ENCODE measurements at places on chromosomes 4 and X.
A peak's percentile ranks its signal among the peaks of the same experiment; 100 is the strongest.

DNA sequence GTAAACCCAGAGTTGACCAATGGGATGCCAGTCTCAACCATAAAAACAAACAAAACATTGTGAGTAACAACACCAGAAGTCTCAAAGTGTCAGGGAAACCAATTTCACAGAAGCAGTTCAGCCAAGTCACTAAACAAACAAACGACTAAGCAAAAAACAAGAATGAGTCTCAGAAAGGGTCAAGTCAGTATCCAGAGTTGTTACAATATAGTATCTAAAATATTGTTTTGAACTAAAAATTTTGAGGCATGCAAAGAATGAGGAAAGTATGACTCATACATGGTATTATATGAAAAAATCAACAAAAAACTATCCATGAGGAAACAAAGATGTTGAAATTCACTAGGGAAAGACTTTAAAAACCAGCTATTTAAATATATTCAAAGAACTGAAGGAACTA is 70.6 kb downstream of the AR start:
- no peak for DNase-seq

DNA sequence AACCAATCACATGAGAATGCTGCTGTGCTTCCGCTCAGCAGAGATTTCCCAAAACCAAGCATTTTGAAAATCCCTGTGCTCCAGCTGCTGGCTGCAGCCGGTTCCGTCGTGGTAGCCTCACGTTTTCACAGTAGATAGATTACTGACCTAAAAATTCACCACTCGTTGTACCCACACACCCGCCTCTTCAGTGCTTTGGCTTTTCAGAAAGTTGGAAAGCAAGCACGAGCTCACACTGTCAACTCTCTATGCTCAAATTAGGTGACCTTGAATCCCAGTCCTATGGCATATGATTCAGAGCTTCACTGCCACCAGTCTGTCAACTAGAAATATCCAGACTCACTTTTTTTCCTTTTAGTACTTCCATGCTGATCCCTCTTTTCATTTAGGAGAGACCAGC is 168.9 kb downstream of the DCTD start:
- no peak for DNase-seq

DNA sequence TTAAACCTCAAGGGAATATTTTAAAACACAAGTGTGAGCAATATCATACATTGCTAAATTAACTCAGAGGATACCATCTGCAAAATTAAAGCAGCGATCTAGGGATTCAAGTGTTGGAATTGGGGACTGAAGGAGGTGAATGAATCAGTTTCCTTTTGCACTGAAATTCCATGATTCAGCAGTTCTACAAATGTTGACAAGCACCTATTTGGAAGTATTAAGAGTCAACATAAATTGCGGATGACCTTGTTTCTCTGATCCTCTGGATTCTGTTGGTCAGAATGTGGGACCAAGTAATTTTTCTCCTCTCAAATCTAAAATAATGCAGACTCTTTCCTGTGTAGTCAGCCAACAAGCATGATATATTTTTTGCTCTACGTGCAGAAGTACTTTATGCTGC is 78.8 kb downstream of the LDB2 start:
- no peak for DNase-seq

- DNase-seq, result no peak
Measured at GRCh38 chr4:30802622-30803323, 82.6 kb downstream of the PCDH7 start.

- no peak for DNase-seq
Measured at GRCh38 chr4:44740201-44740600, 13.8 kb upstream of the GNPDA2 start.

DNA sequence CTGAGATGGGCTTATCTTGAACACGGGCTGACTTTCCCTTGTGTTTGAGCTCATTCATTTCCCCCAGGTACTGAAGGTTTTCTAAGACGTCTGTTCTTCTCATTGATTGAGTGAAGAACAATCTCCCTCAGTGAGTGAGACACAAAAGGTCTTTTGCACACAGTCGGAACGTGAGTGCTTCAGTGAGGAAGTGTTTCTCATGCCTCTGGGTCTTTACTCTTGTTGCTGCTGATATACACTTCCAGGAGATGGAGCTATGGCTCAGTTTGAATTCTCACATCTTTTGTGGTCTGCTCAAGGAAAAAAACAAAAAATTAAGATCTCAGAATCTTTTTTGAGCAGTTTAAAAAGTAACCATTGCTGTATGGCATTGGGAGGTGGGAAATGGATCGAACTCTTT is 981.9 kb upstream of the TENM3 start:
- no peak for DNase-seq

DNA sequence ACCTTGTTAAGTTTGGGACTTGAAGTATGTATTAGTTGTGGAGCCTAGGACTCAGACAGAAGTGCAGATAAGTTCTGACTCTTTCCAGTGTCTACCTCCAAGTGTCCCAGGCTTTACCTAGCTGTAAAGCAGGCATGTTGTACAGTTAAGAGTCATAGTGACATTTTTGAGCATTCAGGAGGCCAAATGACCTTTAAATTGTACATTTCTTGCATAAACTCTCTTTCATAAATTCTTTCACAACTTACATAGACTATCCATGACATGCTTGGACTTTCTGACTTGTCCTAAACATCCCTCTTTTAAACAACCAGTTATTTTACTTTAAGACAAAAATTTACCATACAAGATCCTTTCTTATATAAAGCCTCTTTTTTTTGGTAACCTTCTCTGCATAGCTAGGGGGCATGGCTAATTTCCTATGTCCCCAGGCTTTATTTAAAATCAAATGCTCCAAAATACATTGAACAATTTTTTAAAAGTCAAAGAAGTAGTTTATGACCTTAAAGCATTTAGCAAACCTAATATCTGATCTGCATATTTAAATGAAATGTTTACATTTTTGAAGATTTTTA is 40.1 kb upstream of the UGT8 start:
- DNase-seq, result no peak

DNA sequence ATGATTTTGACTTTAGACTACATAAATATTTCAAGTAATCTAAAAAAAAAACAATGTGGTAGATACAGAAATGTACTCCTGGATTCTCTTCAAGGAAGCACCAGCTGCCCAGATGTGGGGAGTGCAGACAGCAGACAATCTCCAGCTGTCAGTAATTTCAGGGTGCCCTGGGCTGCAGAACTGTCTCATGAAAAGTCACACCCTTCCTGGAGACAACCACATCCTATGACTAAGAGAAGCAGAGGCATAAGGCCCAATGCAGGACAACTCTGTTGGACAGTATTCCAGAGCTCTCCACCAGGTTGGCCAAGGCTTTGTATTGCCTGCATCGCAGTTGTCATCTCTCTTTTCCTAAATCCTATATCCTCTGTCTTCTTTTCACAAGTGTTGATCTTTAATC is 34.4 kb upstream of the BLTP1 start:
- DNase-seq, result no peak

- no peak for DNase-seq
Measured at GRCh38 chr4:128290526-128290925, 2.9 kb upstream of the PGRMC2 start.

- no peak for DNase-seq
Measured at GRCh38 chrX:82087699-82088098, 885.8 kb downstream of the SH3BGRL start.

DNA sequence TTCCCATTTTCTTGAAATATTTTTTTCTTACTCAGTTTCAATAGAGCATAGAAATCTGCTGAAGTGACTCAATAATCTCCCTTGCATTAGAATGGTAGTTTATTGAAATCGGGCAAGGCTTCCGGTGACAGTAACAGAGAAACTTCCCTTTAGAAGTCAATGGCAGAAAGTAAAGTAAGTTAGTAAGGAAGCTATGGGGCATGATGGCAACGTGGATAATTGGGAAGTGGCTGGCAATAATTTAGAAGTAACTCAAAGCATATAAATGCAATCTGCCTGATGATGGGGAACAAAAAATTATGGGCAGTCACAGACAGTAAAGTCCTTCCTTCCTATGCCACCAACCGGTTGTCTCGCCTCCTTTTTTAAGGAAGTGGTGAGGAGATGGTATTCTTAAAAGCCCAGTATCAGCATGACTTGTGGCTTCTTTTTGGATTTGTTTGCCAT is 7.6 kb downstream of the CYBB start:
- DNase-seq, result no peak

DNA sequence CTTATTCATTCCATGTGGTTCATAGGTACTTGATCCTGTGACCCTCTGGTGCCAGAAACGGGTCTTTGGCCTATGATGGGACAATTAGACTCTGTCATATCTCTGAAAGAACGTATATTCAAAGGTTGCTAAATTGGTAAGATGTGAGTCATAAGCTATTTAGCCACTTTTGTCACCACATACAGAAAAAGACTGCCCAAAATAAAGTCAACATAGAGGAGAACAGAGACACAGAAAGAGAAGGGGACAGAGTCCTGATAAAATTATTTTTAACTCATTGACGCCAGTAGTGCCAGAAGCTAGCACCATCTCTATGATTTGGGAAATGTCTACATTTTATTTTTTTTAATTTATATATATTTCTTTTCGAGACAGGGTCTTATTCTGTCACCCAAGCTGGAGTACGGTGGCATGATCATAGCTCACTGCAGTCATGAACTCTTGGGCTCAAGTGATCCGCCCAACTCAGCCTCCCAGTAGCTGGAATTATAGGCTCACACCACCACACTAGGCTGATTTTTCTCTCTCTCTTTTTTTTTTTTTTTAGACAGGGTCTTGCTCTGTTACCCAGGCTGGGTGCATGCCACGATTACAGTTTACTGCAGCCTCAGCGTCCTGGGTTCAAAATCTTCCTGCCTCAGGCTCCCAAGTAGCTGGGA is 92.1 kb upstream of the COX18 start:
- no peak for DNase-seq

GRCh38 chr4:160701671-160702070 is 1462.1 kb downstream of the FSTL5 start:
- DNase-seq, result no peak

- peak; percentile 51 for DNase-seq
Measured at GRCh38 chrX:38717871-38718270, 83.4 kb upstream of the MID1IP1 start.

- peak; percentile 2 for DNase-seq
Measured at GRCh38 chr4:111937368-111937767, 207.9 kb upstream of the FAM241A start.

- no peak for DNase-seq
Measured at GRCh38 chrX:2550328-2551020, 49.7 kb upstream of the DHRSX start.

GRCh38 chr4:22416403-22416802 is 99.5 kb downstream of the ADGRA3 start:
- DNase-seq, result no peak

- no peak for DNase-seq
Measured at GRCh38 chr4:28436191-28437080, 1575.8 kb downstream of the STIM2 start.

DNA sequence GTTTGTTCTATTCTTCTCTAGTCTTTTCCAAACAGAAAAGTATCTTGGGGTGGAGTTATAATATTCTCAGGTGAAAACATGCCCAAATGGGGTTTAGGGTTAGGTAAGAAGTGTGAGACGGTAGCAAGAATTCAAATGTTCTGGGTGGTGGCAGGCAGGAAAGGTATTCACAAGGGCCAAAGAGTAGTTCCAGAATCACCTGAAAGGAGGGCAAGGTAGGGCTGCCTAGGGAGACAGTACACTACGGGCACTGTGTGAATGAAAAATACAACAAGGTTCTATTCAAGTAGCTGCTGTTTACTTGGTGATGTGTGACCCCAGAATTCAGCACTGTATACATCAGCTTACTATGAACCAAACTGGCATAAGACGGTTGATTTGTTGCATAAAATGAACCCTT is 51.9 kb downstream of the NR3C2 start:
- no peak for DNase-seq

- DNase-seq, result no peak
Measured at GRCh38 chrX:98795636-98796035, 1614.4 kb downstream of the PCDH19 start.

DNA sequence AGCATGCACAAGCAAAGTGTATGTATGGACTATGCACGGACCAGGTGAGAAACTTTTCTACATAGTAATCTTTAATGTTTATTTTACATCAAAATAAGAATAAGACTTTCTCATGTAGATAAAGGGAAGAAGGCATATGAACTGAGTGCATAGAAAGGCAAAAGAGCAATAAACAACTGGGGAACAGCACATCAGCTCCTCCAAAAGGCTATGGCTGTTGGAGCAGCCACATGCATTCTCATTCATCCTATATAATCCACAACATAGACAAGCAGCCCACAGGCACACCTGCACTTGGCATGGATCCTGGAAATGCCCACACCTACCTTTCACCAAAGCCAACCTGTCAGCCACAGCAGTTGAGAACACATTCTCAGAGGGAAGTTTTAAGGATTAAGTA is 586.9 kb upstream of the INTU start:
- DNase-seq, result no peak

GRCh38 chr4:11587797-11588196 is 159.1 kb upstream of the HS3ST1 start:
- no peak for DNase-seq

DNA sequence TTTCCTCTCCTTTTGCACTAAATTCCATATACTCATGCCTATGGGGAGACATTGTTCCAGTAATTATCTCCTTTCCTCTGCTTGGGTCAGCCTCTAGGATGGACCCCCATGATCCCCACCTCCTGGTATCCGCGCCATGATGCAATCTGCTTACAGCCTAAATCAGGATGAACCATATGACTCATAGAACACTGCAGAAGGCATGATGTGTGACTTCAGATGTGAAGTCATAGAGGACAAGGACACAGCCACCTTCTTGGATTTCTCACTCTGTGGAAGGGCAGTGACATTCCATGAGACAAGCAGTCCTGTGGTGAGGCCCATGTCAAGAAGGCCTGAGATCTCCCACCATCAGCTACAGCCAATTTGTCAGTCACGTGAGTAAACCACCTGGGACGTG is 9.0 kb upstream of the TMEM144 start:
- DNase-seq, result no peak

DNA sequence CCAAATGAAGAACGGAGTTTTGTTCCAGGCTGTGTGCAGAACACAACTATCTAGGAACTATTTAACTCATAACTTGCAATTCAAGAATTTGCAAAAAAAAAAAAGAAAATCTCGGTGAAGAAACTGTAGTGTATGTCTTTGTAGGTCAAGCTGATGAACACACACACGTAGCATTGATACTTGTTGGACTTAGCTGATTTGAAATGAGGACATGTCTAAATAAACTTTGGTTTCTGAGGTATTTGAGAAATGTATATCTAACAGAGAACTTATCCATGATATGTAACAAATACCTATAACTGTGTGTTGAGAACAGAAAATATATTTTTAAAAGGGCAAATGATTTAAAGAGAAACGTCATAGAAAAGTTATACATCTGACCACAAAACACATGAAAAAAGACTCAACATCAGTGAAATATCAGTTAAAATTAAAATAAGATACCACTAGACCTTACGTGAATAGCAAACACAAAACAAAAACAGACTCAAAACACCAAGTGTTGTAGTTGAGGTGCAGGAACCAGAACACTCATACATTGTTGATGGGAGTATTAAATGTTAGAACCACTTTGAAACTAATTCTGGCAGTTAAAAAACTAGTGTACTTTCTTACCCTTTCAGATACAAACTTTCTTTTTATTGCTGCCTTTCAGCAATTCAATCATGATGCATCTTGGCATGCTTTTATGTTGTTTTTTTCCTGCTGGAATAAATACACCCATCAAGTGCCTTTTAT is 1535.8 kb upstream of the PCDH10 start:
- no peak for DNase-seq

All from H7 (cell line).